ENCODE measurements at places on chromosomes 11 and 22.
A peak's percentile ranks its signal among the peaks of the same experiment; 100 is the strongest.

DNA sequence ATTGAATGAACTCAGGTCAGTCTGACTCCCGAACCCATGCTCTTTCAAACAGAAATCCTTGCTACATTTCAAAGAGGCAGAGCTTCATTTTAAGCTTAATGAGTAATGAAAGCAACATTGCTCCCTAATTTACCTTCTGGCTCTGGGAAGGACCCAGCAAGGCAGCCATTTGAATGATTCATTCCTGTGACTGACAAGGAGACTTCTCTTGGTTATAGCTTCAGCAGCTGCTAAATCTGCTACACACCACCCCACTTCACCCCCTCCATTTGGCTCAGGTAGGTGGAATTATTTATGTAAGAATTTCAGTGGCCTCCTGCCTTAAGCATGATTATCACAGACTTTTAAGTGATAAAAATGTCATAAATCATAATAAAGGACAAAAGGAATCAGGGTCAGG is 117.7 kb downstream of the KCNC1 start:
- no peak for DNase-seq

GRCh38 chr11:79025622-79026021 is 415.2 kb downstream of the TENM4 start:
- no peak for DNase-seq

GRCh38 chr11:127656116-127656836 is 655.7 kb upstream of the KIRREL3 start:
- DNase-seq = no peak

DNA sequence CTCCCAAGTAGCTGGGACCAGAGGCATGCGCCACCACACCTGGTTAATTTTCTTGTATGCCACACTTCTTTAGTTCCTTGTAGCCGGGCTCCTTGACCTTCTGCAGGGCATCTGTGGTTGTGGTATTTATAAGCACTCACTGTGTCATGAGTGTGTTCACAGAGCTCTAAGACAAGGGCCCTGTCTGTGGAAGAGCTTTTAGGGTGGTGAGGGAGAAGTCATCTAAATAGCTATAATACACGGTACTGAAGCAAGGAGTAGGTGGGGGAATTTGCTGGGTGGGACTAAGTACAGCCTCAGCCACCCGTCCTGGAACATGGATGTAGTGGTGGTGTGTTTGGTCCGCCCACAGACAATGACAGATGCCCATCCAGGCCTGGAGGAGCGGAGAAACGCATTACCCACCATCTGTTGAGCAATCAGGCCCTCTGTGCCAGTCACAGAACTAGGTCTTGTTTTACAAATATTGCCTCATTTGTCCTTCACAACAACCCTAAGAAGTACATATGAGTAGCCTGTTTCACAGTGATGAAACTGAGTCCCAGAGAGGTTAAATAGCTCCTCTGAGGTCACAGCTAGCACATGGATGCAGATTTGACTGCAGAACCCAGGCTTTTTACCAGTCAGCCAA is 10.1 kb downstream of the ACO2 start:
- no peak for DNase-seq

DNA sequence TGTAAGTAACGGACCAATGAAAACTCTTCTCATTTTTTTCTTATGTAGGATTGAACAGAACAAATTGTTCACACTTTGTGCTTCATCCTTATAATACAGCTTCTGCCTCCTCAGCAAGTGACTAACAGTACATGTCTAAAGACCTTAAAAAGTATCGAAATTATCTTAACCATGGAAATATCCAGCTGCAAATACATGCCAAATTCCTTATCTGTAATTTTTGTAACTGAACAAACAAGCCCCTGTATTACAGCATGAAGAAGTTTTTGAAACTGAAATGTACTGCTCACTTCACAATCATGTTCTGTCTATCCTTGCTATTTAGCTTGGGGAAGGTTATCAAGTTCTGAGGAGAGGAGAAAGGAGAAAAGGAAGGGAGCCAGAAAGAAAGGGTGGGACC is 20.4 kb downstream of the WT1 start:
- no peak for DNase-seq

DNA sequence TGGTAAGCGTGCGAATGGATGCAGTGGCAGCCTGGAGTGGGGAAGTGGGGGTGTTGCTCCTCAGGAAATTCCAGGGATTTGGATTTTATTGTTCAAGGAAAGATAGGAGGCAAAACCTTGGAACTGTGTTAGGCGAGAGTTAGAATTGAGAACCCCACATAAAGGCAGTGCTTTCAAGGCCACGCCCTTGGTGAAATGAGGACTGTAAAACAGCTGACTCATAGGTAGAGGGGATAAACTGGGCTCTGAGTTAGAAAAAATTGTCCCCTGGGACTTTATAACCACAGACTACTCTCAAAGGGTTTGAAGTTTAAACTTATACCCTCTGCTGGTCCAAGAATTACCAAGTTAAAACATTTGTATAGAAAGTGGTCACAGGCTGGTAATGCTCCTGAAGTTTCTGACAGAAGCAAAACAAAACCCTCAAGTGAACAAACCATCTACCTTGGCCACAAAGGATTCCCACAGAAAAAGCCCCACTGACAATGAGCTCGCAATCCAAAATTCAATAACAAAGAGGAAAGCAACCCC is 250.3 kb upstream of the TBCEL start:
- no peak for DNase-seq

- no peak for DNase-seq
Measured at GRCh38 chr11:45752106-45752505, 52.8 kb upstream of the SLC35C1 start.

DNA sequence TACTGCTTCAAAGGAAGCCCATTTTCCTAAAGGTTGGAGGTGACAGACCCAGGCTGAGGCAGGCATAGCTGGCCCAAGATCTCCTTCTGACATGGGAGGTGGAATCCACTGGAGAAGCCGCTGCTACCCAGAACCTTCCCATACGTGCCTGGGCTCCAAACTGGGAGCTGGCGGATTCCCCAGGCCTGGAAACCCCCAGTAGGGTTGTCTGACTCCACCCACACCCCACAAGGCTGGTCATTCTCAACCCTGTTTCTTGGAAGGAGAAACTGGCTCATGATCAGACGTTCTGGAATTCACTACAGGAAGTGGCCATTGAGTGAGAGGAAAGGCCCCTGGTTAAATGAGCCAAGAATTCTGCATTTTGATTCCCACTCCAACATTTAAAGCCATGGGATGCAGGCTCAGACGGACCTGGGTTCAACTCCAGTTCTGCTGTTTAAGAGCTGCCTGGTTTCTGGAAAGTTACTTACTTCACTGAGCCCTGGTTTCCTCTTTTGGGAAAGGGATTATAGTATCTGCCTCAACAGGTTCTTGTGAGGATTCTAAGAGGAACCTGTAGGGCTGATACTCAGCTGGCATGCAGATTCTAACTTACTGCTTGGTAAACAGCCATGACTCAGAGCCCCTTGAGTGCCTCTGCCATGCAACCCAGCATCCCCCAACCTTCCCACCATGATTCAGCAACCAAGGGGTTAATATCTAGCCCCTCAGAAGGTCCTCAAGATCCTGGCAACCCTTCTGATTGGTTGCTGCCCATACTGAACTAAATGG is 19.4 kb upstream of the TSKU start:
- no peak for DNase-seq

GRCh38 chr11:85967457-85967856 is 101.4 kb downstream of the PICALM start:
- no peak for DNase-seq

DNA sequence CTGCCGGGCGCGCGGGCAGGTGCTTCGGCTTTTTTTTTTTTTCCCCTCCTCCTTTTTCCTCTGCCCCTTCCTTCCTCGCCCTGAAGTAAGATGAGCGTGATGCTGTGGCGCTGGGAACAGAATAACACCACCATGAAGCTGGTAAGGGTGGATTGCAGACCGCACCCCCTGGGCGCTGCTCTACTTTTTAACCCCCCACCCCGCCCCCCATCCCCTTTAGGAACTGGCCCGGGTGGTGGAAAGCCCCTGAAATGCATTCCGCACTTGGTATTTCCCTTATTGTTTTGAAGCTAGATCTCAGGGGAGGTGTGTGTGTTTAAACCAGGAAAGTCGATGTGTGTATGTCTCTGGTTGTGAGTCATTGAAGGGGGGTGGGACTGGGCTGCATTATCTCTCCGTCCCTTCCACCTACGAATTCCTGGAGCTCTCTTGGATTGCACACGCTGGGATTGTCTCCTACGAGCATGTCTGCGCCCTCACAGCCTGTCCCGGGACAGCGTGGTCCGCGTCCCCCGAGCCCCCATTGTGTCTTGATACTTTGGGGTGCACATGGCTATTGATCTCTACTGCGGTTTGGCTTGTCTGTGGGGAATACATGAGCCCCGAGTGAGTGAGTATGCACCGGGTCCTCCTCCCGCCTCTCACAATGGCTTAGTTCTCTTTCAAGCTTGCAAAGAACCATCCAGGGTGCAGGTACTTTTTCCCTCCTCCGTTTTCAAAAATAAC is 64.9 kb downstream of the NAV2 start:
- no peak for DNase-seq

DNA sequence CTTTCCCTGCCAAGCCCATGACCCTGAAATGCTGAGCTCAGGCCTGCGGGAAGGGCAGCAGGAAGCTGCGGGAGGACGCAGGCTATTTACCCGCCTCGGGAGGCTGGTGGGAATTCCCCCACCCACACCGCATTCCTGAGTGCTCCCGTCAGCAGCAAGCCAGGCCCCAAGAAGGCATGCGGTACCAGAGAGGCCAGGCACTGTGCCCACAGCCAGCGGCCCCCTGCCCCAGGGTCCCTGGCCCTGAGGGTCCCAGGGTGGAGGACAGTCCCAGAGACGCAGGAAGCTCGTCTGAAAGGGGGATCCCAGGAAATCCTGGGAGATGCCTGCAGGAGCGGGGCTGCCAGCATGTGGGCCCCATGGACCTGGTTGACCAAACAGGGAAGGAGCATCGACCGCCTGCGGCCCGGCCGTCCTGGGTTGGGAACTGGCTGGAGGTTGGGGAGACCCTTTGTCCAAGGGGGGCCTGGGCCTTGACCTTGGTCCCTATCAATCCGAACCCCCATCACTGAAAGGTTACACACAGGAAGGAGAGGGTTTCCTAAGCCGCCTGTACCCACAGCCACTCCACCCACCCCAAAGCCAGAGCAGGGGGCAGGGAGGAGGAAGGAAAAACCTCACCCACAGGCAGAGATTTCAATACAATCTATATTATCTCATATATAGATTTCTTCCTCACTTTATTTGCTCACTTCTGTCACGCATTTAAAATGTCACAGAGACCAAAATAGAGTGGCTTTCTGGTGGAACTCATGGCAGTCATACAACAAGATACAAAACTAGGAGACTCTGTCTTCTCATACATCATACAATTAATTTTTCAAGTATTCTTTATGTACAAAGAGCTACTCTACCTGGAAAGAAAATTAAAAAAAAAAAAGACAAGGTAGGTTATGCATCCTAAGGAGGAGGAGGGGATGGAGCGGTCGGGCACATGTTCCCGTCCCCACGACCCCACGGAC is 17.1 kb downstream of the MAFF start:
- no peak for DNase-seq

DNA sequence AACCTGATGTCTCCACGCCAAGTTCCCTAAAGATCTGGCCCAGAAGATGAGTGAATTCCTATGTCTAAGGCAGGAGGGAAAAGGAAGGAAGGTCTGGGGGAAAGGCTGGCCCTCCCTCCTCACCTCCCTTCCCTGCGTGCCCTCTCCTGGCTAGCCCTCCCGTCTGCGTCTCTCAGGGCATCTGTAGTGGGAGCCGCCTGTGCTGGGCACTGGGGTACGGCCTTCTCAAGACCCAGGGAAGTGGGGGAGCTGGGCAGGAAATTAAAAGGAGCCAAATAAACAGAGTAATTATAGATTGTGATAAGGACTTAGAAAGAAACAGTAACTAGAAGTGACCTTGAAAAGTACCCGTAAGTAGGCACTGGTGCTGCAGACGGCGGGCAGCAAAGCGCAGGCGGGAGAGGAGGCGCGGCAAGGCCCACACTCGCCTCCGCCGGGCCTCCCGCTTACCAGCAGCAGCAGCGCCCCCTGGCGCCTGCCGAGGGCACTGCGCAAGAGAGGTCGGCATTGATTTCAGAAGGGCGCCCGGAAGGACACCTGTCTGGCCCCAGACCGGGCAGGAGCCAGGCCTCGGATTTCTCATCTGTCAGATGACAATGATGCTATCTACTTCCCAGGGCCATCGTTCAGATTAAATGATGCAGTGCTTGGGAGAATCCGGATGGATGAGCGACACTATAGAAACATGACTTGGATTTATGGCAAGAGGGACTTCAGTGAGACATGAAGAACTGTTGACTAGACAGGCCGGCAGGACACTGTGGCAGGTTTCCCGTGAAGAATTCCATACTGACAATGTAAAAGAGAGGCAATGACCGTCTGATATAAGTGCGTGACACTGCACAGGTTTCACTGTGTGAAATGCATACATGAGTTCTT is 7.3 kb downstream of the KCNJ1 start:
- peak; percentile 19 for DNase-seq

GRCh38 chr11:27024865-27025264 is 15.8 kb upstream of the BBOX1 start:
- no peak for DNase-seq

DNA sequence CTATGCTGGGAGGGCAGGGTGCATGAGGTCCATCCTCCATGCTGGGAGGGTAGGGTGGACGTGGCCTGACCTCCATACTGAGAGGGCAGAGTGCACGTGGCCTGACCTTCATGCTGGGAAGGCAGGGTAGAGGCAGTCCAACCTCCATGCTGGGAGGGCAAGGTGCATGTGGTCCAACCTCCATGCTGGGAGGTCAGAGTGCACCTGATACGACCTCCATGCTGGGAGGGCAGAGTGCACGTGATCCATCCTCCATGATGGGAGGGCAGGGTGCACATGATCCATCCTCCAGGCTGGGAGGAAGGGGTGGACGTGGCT is 622.2 kb downstream of the BRD1 start:
- DNase-seq = no peak

GRCh38 chr11:94910270-94910669 is 63.1 kb downstream of the CWC15 start:
- no peak for DNase-seq

DNA sequence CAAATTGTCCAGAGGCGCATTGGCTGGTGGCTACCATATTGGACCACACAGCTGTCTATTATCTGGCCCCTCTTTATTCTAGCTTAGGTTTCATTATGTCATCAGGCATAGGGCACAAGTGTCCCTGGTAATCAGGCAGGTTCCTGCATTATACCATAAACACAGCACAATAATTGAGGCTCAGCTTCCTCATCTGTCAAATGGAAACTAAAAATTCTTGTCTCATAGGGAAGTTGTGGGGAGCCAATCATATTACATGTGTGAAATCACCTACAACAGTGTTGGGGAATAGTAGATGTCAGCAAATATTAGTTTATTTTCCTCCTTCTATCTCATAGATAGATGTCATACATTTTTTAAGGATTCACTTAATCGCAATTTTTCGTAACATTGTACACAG is 231.0 kb upstream of the SORL1-AS1 start:
- DNase-seq = no peak

- DNase-seq = no peak
Measured at GRCh38 chr11:110866081-110866480, 153.8 kb upstream of the ARHGAP20 start.

GRCh38 chr22:26050079-26050478 is 119.2 kb upstream of the SEZ6L start:
- no peak for DNase-seq

DNA sequence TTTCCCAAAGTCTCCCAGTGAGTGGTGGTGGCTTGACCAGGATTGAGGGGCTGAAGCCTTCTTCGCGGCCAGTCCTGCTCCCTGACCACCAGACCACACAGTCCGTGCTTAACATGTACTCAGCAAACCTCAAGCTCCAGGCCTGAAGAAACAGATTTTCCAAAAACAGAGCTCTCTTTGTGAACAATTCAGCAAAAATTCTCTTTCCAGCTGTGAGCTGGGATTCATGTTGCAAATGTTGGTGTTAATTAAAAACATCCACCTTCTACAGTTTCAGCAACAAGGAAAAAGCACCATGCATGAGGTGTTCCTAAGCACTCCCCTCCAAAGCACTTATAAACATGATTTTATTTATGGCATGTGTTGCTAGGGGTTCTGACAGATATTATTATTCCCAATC is 129.5 kb downstream of the ETS1 start:
- DNase-seq = no peak

Measured in stimulated activated CD8-positive, alpha-beta memory T cell treated with anti-CD3 and anti-CD28 coated beads, Interleukin-4, amount 100 ng/mL, for 1 hour (primary cell).